Dorsolateral prefrontal cortex (tissue), 122 donors: ENCODE measurements at places on chromosomes 7 and 10.
A peak's percentile ranks its signal among the peaks of the same experiment; 100 is the strongest.

GRCh38 chr7:90999989-91000979 is 263.9 kb upstream of the FZD1 start:
- DNase-seq = no peak

DNA sequence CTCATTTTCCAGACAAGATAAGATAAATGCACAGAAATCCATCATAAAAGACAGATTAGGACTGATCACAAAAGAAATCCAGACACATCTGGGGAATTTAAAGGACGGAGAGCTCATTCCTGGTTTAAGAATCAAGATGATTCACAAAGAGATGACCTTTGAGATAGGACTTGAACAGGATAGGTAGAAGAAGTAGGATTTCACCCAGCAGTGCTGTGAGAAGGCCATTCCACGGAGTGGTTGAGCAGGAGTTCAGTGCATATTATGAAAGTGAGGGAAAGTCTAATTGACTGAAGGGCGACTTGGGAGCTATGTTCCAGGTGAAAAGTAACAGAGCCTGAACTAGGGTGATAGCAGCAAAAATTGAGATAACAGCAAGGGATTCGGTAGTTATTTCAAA is 73.7 kb downstream of the GAD2 start:
- no peak for DNase-seq

GRCh38 chr7:100189061-100189460 is 11.3 kb downstream of the STAG3 start:
- no peak for DNase-seq

- no peak for DNase-seq
Observed at GRCh38 chr10:4646547-4646946, 179.5 kb upstream of the AKR1E2 start.

- no peak for DNase-seq
Observed at GRCh38 chr7:30187513-30187912, 52.7 kb downstream of the MTURN start.

GRCh38 chr10:79248341-79249185 is 98.7 kb upstream of the PPIF start:
- peak; percentile 64 for DNase-seq

- no peak for DNase-seq
Observed at GRCh38 chr7:17560516-17560915, 262.1 kb downstream of the AHR start.

DNA sequence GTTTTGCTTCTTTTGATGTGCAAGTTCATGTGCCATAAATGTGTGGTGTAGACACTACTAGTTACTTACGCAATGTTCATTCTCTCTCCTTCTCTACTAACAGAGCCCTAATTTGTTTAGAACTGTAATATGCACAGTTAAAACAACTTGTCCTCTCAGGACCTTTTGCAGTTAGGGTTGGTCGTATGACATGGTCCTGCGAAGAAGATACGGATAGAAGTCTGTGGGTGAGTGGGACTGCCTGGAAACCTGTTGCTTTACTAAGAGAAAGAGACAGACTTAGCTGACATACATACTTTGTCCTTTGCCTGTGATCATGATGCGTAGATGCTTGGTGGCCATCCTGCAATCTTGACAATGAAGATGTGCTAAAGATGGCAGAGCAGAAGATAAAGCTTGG is 51.1 kb downstream of the PRPF18 start:
- DNase-seq = no peak

- no peak for DNase-seq
Observed at GRCh38 chr10:72800741-72801092, 92.8 kb upstream of the OIT3 start.

DNA sequence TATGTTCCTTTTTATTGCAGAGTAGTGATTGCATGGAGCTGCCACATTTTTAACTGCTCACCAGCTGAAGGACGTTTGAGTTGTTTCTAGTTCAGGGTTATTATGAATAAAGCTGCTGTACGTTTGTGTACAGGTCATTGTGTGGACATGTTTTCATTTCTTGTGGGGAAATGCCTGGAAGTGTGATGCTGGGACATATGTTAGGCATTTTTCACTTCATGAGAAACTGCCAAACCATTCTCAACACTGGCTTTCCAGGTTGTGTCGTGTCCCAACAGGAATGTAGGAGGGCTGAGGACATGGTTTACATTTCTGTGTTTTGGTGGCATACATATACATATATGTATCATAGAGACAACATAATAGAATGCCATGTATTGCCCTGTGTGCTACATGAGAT is 73.0 kb downstream of the NEURL1 start:
- DNase-seq = no peak

DNA sequence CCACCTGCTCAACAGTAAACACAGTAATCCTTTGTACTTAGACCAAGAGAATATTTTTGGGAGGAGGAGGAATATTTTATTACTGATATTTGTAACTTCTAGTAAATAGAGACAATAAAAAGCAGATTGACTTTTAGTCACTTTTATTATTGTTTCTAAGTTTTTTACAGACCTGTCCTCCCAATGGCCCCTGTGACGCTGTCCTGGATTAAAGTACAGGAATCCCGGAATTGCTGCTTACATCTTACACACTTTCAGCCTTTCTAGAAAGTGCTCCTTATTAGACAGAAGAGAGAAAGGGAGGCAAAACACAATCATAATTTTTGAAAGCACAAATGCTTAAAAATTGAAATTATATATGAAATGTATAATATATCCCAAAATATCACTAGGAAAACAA is 86.4 kb upstream of the PRKG1 start:
- DNase-seq = no peak
